ENCODE measurements at places on chromosomes 11 and 22.

DNA sequence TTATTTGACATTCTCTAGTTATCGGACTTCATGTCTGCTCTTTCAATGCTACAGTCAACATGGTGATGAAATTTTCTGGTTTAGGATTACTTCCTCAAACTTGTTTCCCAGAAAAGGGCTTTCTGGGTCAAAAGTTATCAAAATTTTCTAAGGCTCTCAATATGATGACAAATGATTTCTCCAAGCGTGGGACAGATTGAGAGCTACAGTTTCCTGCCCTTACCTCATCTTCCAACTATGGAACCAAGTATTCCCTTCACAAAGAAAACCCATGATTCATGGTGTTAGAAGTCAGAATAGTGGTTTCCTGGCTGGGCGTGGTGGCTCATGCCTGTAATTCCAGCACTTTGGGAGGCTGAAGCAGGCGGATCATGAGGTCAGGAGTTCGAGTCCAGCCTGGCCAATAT lies 17.8 kb downstream of the MYO18B start:
- no peak for DNase-seq

DNA sequence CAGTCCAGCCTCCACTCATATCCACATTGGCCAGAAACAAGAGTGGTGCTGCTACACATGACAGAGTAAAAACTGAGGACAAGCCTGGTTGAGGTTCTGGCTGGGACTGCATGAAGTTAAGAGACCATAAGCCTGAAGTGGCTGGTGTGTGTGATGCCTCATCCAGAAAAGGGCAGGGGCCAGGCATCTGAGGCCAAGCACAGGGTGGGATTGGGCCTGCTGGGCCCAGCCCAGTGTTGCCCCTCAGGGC lies 25.3 kb downstream of the ARVCF start:
- DNase-seq, result no peak

GRCh38 chr22:28547132-28547842 lies 132.4 kb downstream of the TTC28 start:
- no peak for DNase-seq

DNA sequence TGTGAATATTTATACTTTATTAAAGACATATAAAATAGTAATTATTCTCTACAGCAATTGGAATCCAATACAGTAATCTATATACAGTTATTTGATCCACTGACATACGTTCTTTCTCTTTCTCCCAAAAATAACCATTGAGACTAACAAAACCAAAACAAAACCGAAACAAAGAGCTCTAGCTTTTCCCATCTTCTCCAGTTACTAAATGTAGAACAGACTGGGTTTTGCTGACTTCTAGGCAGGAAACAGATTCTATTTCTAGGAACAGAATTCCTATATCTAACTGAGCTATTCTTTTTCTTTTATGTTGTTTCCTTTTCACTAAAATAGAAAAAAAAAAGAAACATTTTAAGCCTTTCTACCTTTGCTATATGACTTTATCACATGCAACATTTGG lies 80.1 kb downstream of the PACS1 start:
- DNase-seq, result no peak

GRCh38 chr11:61162092-61162941 lies 1.1 kb upstream of the VPS37C start:
- DNase-seq, result peak; percentile 57

DNA sequence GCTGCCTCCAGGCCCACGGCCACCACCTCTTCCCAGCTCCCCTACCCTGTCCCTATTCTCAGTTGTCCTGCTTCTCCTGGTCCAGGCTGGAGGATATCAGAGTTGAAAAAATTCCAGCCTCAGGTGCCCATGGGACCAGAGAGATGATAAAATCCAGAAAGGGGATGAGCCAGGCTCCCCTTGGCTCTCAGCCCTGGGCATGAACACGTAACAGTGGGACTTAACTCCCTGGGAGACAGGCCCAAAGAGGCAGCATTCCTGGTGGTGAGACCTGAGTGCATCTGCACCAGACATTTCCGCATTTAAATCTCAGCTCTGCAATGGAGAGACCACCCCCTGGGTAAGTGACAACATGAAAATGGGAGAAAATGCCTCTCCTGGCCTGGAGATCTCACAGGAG lies 10.4 kb upstream of the SLC39A13 start:
- no peak for DNase-seq

- no peak for DNase-seq
These were observed 3.6 kb upstream of the ARRB1 start for GRCh38 chr11:75355051-75355450.

DNA sequence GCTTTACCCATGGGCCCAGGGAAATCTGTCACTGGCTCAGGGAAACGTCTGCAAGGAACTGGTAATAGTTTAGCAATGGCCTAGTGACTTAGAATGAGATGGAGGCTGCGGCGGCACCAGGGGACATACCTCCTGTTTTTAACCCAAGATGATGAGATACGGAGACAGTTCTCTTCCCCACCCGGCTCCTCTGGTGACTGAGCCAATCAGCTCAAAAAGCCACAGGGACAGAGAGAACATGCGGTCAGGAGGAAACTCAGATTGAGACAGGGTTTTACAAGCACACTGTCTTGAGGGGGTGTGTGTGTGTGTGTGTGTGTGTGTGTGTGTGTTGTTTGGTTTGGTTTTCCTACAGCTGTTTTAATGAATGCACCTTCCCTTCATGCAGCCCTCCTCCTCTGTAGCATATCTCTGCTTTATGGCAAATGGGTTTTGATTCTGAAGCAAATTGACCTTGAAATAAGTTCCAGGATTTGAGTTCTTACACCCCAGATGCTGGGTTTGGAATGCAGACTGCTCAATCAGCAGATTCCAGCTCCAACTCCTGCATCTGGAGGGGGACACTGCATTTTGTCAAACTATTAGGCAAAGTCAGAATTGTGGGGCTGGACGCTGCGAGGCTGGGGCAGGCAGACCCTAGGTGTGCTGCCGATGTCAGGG lies 246.2 kb downstream of the NTM start:
- no peak for DNase-seq

DNA sequence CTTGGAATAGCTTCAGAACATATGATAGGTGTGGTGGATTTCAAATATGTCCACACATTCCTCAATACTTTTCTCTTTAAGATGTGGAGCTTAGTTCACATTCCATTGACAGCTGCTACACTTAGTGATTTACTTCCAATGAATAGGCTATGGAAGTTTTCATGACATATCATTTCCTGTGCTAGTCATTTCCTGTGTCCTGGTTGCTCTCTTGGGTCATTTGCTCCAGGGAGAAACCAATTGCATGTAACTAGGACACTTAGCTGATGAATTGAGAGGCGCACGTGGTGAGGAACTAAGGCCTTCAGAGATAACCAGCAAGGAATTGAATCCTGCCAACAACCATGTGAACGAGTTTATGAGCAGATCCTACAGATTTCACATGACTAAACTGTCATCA lies 120.9 kb downstream of the SLC17A6 start:
- DNase-seq, result no peak

GRCh38 chr11:63505857-63506528 lies at the start of gene LGALS12:
LGALS12 (plus strand) TSS chr11:63506084; CDS start chr11:63506459, 375 bp downstream.
- DNase-seq, result peak; percentile 18

GRCh38 chr22:40053460-40053859 lies 58.7 kb downstream of the FAM83F start:
- no peak for DNase-seq

DNA sequence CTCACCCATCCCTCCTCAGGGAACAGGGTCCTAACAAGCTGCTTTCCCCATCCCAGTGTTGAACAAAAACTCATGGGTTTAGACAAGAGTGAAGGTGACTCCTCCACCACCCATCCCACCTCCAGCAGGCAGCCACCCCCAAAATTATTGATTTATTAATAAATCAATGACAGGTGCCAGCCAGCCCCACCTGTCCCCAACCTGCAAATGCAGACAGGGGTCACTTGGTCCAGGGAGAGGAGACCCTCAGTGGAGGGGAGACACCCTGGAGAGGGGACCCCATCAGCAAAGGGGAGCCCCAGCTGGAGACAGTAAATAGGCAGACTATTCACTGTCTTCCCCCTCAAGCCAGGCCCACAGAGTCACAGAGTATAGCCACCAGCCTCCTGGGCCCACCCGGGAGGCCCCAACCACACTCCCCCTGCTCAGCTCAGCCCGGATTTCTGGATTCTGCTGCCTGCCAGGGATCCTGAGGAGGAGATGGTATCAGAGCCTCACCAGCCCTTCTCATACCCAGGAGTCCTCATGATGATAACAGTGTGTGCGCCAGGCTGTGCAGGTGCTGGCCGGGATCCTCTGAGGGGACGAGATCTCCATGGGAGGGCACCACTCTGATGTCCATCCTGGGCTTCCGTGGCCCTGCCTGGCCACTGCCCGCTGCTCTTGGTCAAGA lies 8.8 kb upstream of the CD81 start:
- DNase-seq, result no peak

DNA sequence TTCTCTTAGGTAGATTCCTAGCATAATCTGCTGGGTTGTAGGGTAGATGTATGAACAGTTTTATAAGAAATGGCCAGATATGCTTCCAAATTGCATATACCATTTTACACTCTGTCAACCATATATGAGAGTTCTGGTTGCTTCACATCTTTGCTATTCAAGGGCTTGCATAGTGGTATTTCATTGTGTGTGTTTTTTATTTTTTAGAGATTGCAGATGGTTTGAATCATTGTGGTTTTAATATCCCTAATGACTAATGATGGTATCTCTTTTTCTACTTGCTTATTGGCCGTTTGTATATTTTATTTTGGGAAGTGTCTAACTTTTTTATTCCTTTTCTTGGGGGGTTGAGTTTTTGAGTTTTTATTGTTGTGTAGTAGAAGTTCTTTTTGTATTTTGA lies 26.9 kb downstream of the RNF214 start:
- no peak for DNase-seq

- DNase-seq, result no peak
These were observed 6.8 kb downstream of the C11orf21 start for GRCh38 chr11:2294926-2295290.

GRCh38 chr22:46425016-46425415 lies 89.5 kb downstream of the TRMU start:
- no peak for DNase-seq

DNA sequence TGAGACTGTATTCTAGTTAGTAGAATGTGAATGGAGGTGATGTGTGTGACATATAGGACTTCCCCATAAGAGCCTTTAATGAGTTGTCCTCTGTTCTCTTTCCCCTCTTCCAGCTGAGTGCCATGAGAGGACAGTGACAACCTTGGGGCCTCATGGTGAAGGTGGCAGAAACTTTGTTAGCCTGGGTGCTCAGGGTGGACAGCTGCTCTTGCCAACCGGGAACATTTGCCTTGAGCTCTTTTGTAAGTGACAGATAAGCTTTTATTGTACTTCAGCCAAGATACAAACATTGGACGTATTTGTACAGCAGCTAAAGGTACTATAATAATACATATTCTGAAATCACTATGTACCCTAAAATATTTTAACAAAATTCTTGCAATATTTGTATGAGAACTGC lies 33.0 kb upstream of the PLET1 start:
- DNase-seq, result peak; percentile 49

GRCh38 chr11:65780770-65781151 lies at the start of gene AP5B1:
AP5B1 (minus strand) TSS chr11:65780976; CDS start chr11:65780591, 385 bp downstream.
- DNase-seq, result peak; percentile 73

DNA sequence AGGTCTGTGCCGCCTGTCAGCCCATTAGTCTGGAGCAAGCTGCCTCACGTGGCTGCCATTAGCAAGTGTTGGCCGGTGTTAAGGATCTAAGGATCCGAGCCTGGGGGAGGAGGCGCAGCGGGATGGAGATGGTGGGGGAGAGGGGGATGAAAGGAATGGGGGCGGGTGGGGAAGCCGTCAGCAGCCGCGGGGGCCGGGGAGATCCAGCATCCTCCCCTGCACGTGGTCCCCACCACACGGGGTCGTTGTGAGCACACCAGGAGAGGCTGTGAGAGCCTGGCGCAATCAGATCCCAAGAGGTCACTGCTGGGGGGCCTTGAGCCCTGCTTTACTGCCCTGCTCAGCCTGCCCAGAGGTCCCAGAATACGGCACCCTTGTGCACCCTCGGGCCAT lies 7.3 kb downstream of the CABP7 start:
- DNase-seq, result peak; percentile 61

- peak; percentile 59 for DNase-seq
These were observed 1335.0 kb downstream of the BRD1 start for GRCh38 chr22:48492366-48493320.

DNA sequence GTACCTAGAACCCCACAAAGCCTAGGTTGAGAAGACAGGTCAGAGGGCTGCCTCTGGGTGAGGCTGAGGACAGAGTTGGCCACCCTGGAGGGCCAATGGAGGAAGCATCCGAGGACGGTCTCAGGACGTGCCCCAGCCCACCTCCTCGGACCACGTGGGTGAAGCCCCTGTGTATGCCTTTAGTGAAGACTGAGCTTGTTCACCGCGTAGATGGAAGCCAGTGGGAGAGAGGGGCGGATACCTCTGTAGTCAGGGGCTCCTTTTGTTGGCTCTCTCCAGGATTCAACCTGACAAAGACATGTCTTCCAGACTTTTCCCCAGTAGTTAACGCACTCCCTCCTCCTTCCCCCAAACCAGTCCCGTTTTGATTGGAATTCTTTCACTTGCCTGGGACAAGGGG lies 110.7 kb downstream of the ZBTB16 start:
- DNase-seq, result no peak

GRCh38 chr11:995044-995751 lies 41.3 kb downstream of the MUC6 start:
- DNase-seq, result no peak

GRCh38 chr11:105268404-105269062 lies 129.0 kb upstream of the CARD18 start:
- DNase-seq, result no peak

GRCh38 chr11:1763796-1764661 lies at the start of gene CTSD:
CTSD (minus strand) TSS chr11:1763927; CDS start chr11:1763859, 68 bp downstream.
- peak; percentile 91 for DNase-seq

DNA sequence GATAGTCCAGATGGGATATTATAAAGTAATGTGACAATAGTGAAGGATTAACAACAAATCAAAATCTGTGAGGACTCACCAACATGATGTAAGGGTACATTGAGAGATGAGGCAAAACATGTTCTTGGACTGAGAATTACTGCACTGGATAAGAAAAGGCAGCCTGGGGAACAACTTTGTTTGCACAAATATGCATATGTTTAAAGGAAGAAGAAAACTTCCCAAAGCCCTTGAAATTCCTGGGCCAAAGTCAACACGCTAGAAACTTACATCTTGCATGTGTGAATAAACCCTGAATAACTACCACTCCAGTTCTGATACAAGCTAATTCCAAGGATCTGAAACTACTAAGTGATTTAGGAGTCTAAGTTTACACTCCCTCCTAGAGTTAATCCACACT lies 1.1 kb downstream of the OR52A5 start:
- no peak for DNase-seq

- no peak for DNase-seq
These were observed 55.1 kb downstream of the NOX4 start for GRCh38 chr11:89436071-89436470.

- DNase-seq, result no peak
These were observed 58.1 kb upstream of the BARX2 start for GRCh38 chr11:129317571-129317970.
